ENCODE measurements at places on chromosomes 12 and 14. TPM values are rescaled to one million over a fixed set of nuclear protein-coding genes. Genes with fewer than 3 reads are reported as not detected.

PSMC1 gene
- 68.5 TPM for total RNA-seq

GRCh38 chr14:92647797-92648279, 100.6 kb downstream of the LGMN start:
- ATAC-seq, result no peak

DDHD1 gene
- total RNA-seq, result 2.8 TPM

GRCh38 chr14:54599966-54600716, 33.2 kb downstream of the SAMD4A start:
- ATAC-seq, result peak; percentile 42

- ATAC-seq, result no peak
Measured at GRCh38 chr12:69929125-69929524, 104.1 kb downstream of the MYRFL start.

DNA sequence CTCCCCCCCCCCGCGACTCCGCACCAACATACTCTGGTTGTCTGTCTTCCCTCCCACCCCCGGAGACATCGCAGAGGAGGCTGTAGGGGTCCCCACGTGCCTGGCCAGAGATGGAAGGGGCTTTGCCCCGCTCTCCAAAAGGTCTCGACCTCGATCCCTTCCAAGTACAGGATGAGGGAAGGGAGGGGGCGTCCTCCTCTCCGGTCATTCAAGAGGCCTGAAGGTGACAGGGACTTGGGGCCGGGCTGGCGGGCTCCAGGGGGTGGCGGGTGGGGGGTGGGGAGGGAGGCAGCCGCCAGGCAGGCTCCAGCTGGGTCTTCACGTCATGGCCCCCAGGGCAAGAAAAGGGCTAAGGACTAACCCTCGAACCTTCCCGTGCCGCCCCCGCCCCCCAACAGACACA, 15.1 kb downstream of the TBX3 start:
- no peak for ATAC-seq

GRCh38 chr14:58941629-58942028, 246.8 kb upstream of the DAAM1 start:
- no peak for ATAC-seq

DNA sequence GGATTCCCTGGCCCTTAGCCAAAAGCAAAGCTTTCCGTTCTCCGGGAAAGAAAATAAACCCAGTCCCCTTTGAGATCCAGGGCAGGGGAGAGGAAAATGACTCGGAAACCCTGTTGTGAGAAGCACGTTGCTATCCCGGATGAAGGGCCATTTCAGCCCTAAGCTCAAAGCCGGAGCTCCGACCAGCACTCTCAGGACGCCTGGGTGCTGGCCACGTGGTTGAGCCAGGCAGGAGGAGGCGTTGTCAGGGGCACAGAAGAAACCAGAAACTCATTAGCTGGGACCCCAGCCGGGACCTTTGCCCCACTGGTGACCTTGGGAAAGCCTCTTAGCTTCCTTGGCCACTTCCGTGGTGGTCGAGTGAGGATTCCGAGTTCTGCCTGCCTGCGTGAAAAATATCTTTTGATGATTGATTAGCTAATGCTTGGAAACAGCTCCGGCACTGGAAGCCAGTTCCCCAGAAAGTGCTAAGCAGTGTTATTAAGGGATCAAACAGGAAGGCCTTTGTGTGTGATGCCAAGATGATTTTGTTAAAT, 57.6 kb upstream of the FZD10 start:
- ATAC-seq, result peak; percentile 34

DNA sequence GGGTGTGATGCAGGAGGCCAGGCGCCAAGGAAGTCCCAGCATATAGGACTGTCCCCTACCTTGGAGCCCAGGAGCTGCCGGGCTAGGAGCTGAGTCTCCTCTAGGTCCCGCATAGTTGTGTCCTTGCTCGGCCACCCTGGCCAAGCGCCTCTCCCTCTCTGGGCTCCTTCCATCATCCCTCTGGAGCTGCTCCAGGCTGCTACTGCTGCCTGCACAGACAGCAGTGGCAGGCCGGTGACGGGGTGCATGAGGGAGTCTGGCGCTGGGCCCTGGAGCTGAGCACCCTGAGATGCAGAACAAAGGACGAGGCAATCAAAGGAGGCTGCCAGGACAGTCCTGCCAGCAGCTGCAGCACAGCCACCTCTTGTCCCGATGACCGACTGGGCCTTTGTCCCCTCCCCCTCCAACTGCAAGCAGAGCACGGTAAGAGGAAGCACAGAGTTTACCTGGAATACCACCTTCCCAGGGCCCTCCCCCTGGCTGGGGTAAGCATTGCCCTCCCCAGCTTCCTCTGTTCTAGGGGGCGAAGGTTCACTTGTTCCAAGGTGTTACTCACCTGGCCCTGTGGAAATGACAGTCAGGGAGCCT, 10.4 kb downstream of the DTX1 start:
- ATAC-seq, result no peak

DNA sequence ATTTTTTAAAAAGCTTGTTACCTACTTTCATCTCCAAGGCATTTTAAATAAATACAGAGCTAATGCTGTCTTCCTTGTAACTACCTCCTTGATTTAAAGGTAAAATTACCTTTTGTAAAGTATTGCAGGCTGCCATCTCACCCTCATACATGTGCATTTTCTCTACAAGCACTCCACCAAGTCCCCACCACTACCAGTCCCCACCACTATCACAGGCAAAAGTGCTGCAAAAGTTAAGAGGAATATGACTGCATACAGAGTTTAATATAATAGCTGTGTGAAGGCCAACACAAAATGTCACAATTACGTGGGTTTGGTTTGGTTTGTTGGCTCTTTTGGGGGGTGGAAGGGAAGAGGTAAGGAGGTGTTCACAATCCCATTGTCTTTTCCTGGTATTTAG, 9.6 kb downstream of the SIX1 start:
- ATAC-seq, result no peak

GRCh38 chr14:103733651-103734050, 18.0 kb downstream of the ZFYVE21 start:
- ATAC-seq, result no peak

GPR137C gene
- 0.16 TPM for total RNA-seq

ADAM21 gene
- total RNA-seq, result not detected

DNA sequence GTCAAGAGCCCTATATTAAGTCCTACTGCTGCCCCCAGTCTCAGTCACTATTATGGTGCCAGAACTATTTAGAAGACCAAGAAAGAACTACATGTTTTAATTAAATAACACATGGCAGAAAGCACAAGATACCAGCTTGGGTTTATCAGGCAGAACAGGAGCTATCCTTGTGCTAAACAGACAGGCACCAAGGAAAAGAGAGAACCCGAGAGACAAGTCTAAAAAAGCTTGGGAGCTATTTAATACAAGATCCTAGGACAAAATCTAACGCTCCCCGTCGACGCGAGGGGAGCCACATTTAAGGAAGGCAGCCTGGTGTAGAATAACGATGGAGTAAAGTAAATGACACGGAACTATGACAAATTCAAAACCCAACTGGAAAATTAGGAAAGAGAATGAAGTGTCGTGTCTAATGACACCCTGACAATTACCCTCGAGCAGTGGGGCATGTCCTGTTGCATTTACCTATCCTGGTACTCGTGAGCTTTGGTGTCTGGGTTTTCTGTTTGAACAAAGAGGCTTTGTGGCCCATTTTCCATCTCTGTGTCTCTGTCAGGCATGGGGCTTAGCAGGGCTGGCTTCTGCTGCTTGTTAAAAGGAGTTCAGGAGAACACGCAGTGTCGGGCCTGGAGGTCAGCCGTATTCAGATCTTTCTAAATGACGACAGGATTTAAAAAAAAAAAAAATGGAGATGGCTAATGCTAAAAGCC, 140.6 kb downstream of the ETNK1 start:
- no peak for ATAC-seq

- no peak for ATAC-seq
Measured at GRCh38 chr14:94098326-94098992, 12.1 kb upstream of the IFI27 start.

DNA sequence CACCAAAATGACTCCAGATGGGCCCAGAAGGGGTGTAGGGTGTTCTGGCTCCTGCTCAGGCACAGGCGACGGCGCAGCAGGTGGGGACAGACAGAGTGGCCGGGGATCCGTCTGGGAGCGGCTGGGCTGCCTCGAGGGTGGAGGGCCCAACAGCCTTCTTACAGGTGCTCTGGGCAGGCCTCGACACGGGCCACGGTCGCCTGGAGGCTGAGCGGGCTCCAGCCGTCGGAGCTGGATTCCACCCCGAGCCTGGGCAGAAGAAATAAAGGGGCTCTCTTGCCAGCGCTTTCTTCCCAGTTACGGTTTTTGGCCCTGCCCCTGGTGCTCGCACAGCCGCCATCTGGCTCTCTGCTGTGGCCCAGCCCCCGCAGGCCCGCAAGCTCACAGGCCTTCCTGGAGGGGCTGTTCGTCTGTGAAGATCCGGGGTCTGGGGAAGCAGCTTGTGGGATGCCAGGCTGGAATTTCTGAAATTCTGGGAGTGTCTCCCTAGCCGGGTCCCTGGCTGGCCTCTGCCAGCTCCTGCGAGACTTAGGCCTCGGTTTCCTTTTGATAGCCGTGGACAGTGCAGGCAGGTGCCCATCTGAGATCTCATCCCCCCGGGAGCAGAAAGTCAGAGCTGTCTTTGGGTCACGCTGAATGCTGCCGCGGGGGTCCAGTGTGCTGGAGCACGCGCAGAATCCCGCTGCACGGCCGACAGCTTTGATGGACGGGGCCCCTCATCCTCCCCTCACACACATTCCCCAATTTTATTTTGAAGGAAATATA, 122.7 kb downstream of the PAPOLA start:
- peak; percentile 29 for ATAC-seq

SDR9C7 gene
- 26.0 TPM for total RNA-seq

GRCh38 chr12:65189028-65189718, 19.8 kb downstream of the LEMD3 start:
- no peak for ATAC-seq

DNA sequence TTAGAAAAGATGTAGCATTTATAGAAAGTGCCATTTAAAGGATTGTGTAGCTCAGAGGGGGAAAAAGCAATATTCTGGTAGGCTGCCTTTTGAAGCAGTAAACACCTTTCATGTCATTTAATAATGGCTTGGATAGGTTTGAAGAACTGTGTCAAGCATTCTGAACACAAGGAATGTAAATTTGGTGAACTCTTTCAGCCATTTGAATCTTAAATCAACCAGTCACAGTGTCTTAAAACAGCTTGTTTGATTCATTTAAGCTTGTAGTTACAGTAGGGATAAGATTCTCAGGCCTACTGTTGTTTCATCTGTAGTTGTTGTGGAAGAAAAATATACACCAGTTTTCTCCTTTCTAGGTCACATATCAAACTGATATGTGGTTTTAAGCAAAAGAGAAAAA, 299.4 kb upstream of the NOVA1 start:
- no peak for ATAC-seq

- ATAC-seq, result no peak
Measured at GRCh38 chr14:64292197-64292596, 2.0 kb downstream of the ESR2 start.

FGF23 gene
- not detected for total RNA-seq

DNA sequence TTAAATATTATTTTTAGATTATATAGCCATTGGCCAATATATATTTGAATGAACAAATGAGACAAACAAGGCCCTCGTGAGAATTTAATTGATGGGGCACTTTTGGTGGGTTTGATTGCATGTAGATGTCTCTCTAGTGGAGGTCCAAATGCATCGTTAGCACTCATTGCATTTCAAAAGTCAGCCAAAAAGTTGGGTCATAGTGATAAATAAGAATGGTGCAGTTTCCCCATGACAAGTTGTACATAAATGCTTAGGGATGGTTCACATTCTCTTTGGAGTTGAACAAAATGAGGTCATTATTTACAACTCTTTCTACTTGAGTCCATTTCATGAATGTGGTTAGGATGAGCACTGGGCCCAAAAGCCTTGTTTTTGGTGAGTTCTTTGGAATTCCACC, 1.0 kb downstream of the BEST3 start:
- no peak for ATAC-seq

DNA sequence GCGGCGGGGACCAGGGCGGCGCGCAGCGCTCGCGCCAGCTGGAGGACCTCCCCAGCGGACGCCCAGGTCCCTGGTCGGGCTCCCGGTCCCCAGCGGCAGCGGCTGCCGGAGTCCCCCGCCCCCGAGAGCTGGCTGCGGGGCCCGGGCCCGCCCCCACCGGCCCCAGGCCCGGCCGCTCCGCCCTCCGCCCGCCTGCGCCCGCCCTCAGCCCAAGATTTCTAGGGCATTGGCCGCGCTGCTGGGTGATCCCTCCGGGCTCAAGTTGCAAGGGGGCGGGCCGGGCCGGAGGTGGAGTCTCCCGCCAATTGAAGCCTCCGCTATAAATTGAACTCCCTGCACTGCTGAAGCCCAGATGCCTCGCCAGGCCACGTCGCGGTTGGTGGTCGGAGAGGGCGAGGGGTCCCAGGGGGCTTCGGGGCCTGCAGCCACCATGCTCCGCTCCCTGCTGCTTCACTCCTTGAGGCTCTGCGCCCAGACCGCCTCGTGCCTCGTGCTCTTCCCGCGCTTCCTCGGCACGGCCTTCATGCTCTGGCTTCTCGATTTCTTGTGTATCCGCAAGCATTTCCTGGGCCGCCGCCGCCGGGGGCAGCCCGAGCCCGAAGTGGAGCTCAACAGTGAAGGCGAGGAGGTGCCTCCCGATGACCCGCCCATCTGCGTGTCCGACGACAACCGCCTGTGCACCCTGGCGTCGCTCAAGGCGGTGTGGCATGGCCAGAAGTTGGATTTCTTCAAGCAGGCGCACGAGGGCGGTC, at the start of gene DIO3:
Gene DIO3 (plus strand): TSS at position 351 of the 752 bp plus-strand sequence.
- ATAC-seq, result peak; percentile 34

RNASE3 gene
- not detected for total RNA-seq

SPIC gene
- total RNA-seq, result 0.16 TPM

PLEKHD1 gene
- total RNA-seq, result not detected

GRCh38 chr12:18277196-18277595, 15.9 kb downstream of the PIK3C2G start:
- no peak for ATAC-seq

SERPINA12 gene
- not detected for total RNA-seq

LRTM2 gene
- total RNA-seq, result not detected

GRCh38 chr14:104394409-104394851, 185.1 kb upstream of the C14orf180 start:
- ATAC-seq, result no peak

SMOC1 gene
- 0.12 TPM for total RNA-seq

- no peak for ATAC-seq
Measured at GRCh38 chr14:83309833-83310232, 1776.2 kb upstream of the SEL1L start.

HAL gene
- total RNA-seq, result 0.28 TPM

KLHL33 gene
- 0.04 TPM for total RNA-seq

GRCh38 chr14:22685467-22685866, 41.3 kb upstream of the OR6J1 start:
- ATAC-seq, result no peak

FOXA1 gene
- total RNA-seq, result 14.6 TPM

NANOG gene
- 0.52 TPM for total RNA-seq

ESRRB gene
- total RNA-seq, result 0.12 TPM

DNA sequence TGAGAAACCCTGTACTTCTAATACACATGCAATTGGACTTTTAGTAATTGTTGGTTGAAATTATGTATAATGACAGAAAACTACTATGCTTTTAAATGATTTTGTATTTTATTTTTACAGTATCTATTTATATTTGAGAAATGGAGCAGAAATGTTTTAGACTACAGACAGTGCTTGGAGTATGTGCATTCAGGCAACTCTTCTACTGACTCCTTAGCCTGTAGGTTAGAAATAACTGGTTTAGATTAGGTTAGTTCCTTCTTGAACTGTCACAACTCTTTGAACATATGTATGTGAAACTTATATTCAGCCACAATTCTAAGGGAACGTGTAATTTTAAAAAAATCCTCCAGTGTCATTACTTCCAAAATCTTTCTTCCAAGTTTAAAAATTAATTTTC, 1.7 kb downstream of the FGFR1OP2 start:
- ATAC-seq, result no peak

All from esophagus mucosa (tissue), 1 donor.